ENCODE measurements at places on chromosomes 2 and 18.

- DNase-seq, result no peak
These were observed 26.1 kb downstream of the IGFBP2 start for GRCh38 chr2:216659276-216659675.

- DNase-seq, result no peak
These were observed 133.1 kb upstream of the CCDC195 start for GRCh38 chr2:224849264-224849663.

DNA sequence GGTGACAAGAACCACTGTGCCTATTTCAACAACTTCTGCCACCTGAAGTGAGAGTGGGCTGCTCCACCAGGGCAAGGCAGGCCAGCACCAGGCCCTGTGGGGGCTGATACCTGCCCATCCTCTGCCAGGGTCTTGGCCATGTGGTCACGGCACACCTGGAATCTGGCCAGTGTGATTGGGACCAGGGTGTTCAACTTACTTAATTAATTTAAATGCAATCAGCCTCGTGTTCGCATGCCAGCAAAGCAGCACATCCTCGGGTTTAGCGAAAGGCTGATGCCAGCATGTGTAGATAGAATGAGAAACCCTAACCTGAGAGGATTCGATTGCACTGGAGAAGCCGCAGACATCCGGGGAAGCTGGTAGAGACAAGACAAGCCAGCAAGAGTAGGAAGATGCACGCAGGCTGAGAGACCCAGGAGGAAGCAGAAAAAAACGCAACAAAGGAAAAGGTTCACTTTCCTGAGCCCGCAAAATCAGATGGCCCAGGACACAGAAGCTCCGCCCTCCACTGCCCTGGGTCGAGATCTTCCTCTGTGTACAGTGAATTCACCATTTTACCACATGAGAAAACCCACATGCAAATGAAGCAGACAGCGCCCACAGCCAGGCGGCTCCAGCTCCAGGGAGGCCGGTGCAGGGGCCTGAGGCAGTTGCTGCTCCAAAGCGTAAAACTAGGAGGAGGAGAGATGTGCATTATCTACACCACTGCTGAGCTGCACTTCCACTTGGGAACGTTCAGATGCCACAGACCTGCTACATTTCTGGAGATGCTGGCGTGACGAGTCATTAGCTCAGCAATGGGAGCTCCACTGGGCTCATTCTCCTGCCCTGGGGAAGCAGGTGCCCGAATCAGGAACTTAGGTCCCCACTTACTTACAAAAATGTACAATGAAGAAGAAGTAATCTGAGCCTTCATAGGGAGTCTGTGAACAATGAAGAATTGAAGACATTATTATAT lies 92.1 kb downstream of the TMEM18 start:
- DNase-seq, result peak; percentile 14

DNA sequence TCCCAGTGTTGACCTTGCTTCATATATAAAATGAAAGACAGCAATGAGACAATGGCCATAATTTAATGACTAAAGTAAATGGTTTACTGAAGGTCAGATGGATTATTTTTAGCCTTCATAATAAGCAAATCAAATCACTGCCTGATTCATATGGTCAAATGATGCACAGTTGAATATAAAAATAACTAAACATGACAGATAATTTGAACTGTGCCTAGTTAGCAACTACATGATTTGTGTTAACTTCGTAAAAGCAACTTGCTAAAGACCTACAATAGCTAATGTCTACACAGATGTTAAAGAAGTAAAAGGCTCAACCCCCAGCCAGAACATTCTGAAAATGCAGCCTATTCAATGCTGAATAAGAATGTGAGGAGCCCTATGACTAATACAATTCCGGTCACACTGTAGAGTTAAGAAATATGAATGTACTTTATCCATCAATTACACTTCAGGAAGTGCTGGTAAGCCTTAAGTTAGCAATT lies 590.8 kb upstream of the CDH2 start:
- no peak for DNase-seq

DNA sequence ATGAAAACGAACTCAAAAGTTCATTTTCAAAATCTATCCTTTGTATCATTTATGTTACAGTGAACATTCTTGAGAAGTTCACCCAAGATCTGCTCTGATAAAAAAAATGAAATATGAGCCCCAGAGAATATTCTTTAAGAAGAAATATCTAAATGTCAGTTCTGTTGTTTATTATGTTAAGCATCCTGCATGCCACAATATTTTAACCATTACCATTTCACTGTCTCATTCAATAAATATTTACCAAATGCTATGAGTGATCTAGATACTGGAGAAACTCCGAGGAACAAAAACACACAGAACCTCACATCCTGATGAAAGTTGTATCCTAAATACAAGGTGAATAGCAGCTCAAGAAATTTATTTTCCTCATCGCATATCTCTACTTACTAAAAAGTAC lies 170.2 kb downstream of the ZNF385B start:
- no peak for DNase-seq

DNA sequence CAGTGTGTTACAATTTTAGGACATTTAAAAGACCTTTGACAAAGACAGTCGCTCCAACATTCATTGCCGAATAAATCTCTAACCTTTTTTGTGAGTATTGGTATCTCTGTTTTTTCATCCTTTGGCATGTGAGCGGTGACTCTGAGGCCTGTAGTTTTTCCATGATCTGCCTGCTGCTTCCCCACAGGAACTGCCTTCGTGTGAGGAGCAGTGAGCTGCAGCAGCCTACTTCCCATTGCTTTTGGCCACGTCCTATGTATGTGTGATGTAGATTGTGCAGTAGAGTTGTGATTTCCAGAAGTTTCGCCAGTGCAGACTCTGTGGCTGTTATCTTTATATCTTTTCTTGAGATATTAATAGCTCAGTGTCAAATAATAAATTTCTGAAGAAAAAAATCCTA lies 79.8 kb downstream of the UGGT1 start:
- no peak for DNase-seq

GRCh38 chr18:59957957-59958356 lies 58.2 kb downstream of the PMAIP1 start:
- DNase-seq, result no peak

GRCh38 chr2:190457256-190457655 lies 49.1 kb downstream of the MFSD6 start:
- DNase-seq, result no peak

DNA sequence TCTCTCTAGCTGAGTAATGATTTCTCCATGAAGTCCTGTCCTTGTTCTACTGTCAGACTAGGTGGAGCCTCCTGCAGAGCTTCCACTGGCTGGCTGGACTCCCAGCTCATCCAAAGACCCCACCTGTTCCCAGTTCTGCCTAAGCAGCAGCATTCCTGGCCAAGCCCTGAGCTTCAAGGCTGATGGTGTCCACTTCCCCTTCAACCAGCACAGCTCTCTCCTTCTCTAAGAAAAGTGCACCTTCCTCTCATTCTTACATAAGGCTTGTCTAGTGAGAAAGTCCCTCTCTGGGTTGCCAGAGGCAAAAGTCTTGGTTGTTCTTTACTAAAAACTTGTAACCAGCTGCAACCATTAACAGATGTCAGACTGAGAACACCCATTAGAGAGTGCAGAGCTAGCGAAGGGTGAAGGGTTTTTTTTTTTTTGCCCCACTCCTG lies 58.9 kb downstream of the CXCR4 start:
- no peak for DNase-seq

GRCh38 chr2:158091647-158092046 lies 10.0 kb upstream of the UPP2 start:
- no peak for DNase-seq

DNA sequence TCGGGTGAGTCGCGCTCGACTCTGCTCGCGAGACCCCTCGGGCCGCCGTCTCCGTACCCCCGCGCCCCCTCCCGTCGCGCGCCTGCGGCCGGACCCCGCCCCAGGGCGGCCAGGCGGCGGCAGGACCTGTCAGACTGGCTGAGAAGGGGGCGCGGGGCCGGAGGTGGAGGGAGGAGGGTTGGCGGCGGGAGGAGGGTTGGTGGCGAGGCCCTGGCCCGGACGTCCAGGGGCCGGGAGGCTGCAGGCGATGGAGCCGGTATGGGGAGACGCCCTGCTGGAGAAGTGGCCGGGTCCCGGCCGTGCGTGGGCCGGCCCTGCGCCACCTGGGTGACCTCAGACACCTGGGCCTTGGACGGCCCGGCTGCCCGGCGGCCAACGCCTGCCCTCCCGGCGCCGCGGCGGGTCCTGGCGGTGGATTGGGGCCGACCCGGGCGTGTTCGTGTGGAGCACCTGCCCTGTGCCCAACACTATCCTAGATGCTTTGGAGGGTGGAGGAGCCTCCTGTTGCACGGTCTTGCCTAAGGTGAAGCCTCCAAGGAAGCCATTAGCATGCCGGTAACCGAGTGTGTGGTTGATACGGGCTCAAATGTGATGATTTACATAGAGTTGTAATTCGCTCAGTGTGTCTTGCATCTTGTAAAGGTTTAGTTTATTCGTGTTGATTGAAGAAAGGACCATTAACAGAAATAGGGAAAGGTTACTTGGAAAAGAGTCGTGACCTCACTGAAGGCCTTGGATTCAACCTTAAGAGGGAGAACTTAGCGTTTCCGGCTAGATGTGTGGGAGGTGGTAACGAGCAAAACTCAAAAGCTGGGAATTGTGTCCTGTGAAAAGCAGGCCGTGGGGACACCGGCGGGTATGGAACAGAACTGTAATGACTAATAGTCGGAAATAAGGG lies 550 bp downstream of the MYL12B start:
- DNase-seq, result no peak

DNA sequence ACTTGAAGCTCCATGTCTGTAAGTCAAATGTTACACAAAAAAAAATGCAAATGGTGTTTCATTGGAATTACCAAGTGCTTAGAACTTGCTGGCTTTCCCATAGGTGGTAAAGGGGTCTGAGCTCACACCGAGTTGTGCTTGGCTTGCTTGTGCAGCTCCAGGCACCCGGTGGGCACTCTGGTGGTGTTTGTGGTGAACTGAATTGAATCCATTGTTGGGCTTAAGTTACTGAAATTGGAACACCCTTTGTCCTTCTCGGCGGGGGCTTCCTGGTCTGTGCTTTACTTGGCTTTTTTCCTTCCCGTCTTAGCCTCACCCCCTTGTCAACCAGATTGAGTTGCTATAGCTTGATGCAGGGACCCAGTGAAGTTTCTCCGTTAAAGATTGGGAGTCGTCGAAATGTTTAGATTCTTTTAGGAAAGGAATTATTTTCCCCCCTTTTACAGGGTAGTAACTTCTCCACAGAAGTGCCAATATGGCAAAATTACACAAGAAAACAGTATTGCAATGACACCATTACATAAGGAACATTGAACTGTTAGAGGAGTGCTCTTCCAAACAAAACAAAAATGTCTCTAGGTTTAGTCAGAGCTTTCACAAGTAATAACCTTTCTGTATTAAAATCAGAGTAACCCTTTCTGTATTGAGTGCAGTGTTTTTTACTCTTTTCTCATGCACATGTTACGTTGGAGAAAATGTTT lies 97.9 kb upstream of the IL1R2 start:
- DNase-seq, result no peak

- DNase-seq, result no peak
These were observed 93.7 kb upstream of the RAB6C start for GRCh38 chr2:129885735-129886134.

DNA sequence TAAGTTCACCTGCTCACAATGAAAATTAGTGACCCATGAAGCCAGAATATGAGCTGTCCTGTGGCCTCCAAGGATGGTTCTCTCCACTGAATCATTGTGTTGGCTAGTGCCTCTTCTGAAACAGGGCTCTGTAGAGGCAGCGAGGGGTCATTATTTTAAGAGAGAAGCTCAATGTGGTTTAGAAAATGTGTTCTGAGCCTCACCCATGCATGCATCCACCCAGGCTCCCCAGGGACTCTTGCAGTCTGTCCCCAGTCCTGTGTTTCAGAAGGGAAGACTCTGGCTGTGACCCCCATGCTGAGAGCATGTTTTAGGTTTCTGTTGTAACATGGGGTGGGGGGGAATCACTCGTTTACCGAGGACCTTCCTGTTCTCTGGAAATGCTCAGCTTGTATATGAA lies 135.2 kb downstream of the RNF144A start:
- no peak for DNase-seq

- DNase-seq, result no peak
These were observed 79.6 kb upstream of the B3GNT7 start for GRCh38 chr2:231315896-231316295.

GRCh38 chr2:240655931-240656886 lies 26.5 kb downstream of the AQP12B start:
- no peak for DNase-seq

DNA sequence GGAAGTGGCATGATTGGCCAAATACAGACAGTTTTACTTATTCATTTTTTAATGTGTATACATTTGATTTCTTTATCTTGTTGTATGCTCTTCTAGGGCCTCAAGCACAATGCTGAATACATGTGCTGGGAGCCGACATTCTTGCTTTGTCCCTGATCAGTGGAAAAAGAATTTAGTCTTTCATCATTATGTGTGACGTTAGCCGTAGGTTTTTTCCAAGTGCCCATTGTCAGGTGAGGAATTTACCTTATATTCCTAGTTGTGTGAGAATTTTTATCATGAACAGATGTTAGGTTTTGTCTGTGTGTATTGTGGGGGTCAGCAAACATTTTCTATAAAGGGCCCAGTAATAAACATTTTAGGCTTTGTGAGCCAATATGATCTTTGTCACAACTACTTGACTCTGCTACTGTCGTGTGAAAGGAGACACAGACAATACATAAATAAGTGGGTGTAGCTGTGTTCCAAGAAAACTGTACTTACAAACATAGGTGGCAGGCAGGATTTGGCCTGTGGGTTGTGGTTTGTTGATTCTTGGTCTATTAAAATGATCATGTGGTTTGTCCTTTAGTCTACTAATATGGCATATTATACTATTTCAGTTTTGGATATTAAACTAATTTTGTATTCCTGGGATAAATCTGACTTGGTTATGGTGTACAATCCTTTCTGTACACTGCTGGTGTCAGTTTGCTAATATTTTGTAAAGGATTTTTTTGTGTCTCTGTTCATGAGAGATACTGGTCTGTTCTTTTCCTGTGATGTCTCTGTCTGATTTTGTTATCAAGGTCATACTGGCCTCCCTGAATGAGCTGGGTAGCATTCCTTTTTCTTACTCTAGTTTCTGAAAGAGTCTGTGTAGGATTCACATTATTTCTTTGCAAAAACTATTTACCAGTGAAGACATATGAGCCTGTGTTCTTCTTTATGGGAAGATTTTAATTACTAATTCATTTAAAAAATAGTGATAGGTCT lies 132.2 kb upstream of the SMAD7 start:
- DNase-seq, result no peak

All from activated gamma-delta T cell treated with anti-CD3 and anti-CD28 coated beads, Interleukin-2, amount 50 U/mL, for 16 hours (primary cell).